ENCODE measurements at places on chromosomes 4 and X. TPM values are rescaled to one million over a fixed set of nuclear protein-coding genes. Genes with fewer than 3 reads are reported as not detected.

Gene SORCS2
- 9.4 TPM for total RNA-seq

Gene TCEAL6
- not detected for total RNA-seq

Gene TGIF2LX
- total RNA-seq, result not detected

Gene MAGED4
- total RNA-seq, result 119 TPM

Gene PSAPL1
- total RNA-seq, result not detected

All from chondrocyte (in vitro differentiated cells).